NCI-H2081 (cell line): ENCODE measurements at places on chromosomes 16 and 17.

GRCh38 chr16:85376292-85377095 lies 236.6 kb upstream of the GSE1 start:
- no peak for DNase-seq

DNA sequence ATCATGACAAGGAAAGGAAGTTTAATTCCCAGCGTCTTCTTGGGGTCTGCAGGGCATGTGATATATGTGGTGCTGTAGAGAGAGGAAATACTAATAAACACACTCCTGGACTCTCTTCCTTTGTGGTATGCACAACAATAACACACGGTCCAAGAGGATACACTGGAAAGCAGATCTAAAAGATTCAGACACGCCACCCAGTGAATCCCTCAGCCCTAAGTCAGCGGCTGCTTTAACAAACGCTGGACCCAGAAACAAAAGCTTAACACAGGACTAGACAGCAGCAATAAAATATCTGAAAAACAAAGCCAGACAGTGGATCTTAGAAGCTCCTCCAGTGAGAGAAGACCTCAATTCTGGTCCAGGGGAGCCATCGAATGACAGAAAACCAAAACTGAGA lies 13.1 kb downstream of the CFAP20 start:
- no peak for DNase-seq

DNA sequence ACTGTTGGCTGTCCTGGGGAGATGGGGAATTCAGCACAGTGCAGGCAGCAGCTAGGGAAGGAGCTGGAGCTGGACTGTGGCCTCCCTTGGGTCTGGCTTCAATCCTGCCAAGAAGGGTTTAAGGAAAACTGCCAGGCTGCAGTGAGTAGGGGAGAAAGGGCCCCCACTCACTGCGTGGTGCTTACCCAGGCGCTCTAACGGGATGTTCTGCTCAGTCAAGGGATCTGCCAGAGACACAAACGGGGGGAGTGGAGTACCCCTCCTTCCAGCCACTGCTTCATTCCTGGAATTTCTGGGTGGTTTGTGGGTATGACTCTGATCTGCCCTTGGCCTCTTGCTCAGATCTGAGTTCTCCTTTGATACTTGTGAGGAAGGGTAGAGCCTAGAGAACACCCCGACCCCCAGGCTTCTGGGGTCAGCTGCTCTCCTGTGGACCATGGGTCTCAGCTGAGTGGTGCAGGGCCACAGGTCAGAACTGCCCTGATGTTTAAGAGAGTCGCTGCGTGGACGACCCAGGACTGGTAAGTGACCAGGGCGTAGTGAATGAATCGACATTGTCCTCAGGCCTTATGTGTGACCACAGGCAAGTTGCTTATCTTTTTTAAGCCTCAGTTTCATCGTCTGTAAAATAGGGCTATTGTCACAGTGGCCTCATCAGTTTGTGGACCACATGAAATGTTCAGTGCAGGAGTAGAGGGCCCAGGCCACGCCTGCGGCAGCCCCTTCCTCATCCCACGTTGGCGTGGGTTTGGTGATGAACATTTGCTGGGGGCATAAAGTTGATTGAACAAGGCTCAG lies 9.6 kb downstream of the CRISPLD2 start:
- no peak for DNase-seq

GRCh38 chr16:1858189-1858865 lies 13.6 kb downstream of the MEIOB start:
- DNase-seq = no peak
